Esophagus squamous epithelium (tissue), 5 donors: ENCODE measurements at places on chromosomes 5 and 9.

- no peak for DNase-seq
Observed at GRCh38 chr9:115997923-115998322, 155.7 kb upstream of the PAPPA start.

DNA sequence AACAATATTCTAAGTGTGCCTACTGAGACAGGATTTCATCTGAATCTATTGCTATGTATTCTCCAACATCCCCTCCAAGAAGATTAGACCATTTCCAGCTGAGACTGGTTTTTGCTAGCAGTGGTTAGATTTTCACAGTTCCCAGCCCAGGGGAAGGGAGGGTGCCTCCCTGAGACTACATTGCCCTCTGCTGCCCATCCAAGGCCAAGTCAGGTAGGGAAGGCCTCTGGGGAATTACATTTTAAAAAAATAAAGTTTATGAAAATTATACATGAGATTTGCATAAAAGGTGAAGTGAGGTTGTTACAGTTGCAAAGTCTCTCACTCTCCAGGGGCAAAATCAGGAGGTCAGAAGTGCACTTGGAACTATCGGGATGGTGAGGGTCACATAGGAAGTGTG is 28.0 kb upstream of the SYK start:
- no peak for DNase-seq

- DNase-seq = no peak
Observed at GRCh38 chr5:149181732-149182131, 40.4 kb downstream of the ABLIM3 start.

- no peak for DNase-seq
Observed at GRCh38 chr5:168364151-168364661, 72.8 kb downstream of the WWC1 start.

DNA sequence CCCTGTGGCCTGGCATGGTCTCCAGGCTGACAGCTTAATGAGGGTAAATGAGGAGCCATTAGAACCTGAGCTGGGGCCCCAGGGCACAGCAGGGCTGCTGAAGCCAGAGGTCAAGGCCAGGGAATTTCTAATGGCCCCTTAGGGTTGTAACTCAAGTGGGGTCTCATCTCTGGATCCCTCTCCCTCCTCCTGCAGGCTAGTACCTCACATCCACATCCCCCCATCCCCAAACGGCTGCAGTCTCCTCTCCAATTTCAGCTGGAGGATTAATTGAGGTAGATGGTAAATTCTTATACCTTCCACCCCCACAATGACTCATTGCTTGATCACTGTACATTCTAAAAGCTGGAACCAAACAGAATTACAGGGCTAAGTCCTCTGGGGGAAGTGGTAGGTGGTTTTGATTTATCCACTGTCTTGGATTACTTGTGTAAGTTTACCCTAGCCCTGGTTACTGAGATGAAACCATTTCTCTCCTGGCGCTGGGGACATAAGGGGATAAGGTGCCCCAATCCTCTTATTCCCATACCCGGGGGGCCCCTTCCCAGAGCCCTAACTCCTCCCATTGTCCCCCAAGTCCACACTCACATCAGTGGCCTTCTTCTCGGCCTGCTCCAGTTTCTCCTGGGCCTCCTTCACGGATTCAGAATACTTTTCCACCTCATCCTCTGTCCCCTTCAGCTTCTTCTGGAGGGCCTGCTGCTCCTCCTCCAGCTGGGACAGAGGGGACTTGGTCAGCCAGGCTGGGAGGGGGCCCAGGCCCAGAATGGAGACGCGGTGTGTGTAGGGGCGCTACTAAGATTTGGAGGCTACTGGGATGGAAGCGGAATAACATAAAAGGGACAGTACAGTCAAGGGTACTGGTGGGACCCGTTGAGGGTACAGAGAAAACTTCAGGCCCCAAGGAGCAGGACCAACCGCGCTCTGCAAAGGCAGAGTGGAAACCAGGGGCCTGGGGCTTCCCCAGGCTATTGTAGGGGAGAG is 875 bp downstream of the TPM2 start:
- DNase-seq = no peak

DNA sequence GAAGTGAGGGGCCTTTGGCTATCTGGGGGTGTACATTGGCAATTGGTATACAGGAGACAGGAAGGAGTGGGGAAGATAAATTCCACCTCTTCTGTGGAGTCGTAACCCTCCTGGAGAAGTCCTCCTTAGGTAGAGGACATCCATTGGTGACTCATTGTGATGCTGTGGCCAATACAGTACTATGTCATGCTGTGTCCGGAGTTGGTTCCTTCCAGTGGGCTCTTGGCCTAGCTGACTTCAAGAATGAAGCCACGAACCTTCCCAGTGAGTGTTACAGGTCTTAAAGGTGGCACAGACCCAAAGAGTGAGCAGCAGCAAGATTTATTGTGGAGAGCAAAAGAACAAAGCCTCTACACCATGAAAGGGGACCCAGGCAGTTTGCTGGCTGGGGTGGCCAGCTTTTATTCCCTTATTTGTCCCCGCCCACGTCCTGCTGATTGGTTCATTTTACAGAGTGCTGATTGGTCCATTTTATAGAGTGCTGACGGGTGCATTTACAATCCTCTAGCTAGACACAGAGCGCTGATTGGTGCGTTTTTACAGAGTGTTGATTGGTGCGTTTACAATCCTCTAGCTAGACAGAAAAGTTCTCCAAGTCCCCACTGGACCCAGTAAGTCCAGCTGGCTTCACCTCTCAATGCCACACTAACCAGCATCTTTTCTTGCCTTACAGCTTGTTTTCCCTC is 37.3 kb upstream of the FBP1 start:
- no peak for DNase-seq
